Adrenal gland (tissue), 19 donors: ENCODE measurements at places on chromosomes 13 and 19.

DNA sequence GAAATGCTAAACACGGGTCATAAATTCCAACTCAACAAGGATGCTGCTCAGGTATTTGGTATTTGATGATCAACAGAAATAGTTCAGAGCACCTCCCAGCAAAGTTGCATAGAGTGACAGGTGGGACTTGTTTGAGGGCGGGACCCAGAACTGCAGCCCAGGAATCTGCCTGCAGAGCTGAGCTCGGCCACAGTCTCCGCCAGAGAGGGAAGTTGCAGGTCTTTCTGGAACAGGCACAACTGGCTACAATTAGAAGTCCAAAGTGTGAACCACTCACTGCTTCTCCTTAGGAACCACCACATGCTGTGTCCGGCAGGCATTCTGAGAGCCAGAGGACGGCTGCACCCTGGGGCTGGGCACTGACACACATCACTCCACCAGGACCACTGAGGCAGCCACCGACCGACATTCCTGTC lies 1.1 kb downstream of the SLC15A1 start:
- no peak for DNase-seq

GRCh38 chr13:49654011-49654410 lies 25.7 kb downstream of the ARL11 start:
- no peak for DNase-seq

GRCh38 chr13:44549476-44549875 lies 26.7 kb downstream of the TSC22D1 start:
- DNase-seq, result no peak

DNA sequence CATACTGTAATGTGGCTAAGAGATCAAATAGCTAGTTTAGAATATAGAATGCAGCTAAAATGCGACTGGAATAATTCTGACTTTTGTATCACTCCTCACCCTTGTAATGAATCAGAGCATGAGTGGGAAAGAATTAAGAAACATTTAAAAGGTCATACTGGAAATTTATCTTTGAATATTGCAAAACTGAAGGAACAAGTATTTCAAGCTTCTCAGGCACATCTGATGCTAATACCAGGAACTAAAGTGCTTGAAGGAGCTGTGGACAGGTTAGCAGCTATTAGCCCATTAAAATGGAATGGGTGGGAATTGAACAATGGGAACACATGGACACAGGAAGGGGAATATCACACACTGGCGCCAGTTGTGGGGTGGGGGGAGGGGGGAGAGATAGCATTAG lies 144.2 kb upstream of the ZNF91 start:
- no peak for DNase-seq

- no peak for DNase-seq
Measured at GRCh38 chr13:29718694-29719093, 123.2 kb upstream of the SLC7A1 start.

- DNase-seq, result no peak
Measured at GRCh38 chr19:27742041-27742440, 1470.9 kb downstream of the UQCRFS1 start.
